A172 (cell line): ENCODE measurements at places on chromosomes 5 and 9. TPM values are rescaled to one million over a fixed set of nuclear protein-coding genes. Genes with fewer than 3 reads are reported as not detected.

Gene PRRT1B
- not detected in 2 replicates for total RNA-seq

Gene TLR4
- 11.6 and 18.5 TPM in 2 replicates for total RNA-seq

Gene FNIP1
- 50.5 and 59.4 TPM in 2 replicates for total RNA-seq

Gene IFT74
- total RNA-seq = 19.0 and 27.1 TPM in 2 replicates

Gene OTP
- total RNA-seq = not detected in 2 replicates
